PC-9 (cell line): ENCODE measurements at places on chromosomes 2 and 18. TPM values are rescaled to one million over a fixed set of nuclear protein-coding genes. Genes with fewer than 3 reads are reported as not detected.

ANKRD30B gene
- not detected in 2 replicates for total RNA-seq

PLCD4 gene
- 0.74 and 1.3 TPM in 2 replicates for total RNA-seq

PGAP1 gene
- 5.1 and 6.5 TPM in 2 replicates for total RNA-seq

SKOR2 gene
- not detected in 2 replicates for total RNA-seq

DNA sequence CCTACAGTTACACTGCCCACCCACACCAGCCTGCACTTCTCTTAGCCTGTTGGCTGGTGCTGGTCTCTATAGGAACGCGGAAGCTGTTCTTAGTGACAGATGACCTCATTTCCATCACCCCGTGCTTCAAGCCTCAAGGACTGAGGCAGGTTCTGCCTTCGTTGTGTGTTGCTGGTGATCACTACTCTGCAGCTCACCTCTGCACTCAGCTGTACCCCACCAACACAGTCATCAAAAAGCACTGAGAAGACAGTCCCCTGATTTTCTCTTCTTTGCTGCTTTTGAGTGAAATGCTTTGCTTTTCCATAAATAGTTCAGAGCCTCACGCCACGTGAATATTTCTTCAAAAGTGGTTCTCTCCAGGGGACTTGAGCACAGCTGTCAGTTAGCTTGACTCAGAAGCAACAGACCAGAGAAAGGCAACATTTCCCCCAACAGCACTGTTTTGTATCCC is 225.7 kb upstream of the CCDC150 start:
- DNase-seq = no peak
- H3K4me3 ChIP-seq = no peak overlapping the region
- no peaks in the 10 kb centered on the region for H3K4me1 ChIP-seq
- no peak overlapping the region for H3K27ac ChIP-seq
- no peaks in the 10 kb centered on the region for H3K36me3 ChIP-seq

- no peak overlapping the region for H3K27ac ChIP-seq
- H3K4me3 ChIP-seq = no peak overlapping the region
- no peaks in the 10 kb centered on the region for H3K36me3 ChIP-seq
- H3K4me1 ChIP-seq = no peaks in the 10 kb centered on the region
- DNase-seq = no peak
Observed at GRCh38 chr2:63950414-63950813, 68.8 kb downstream of the VPS54 start.

GRCh38 chr18:79975985-79976680 is 11.7 kb downstream of the HSBP1L1 start:
- no peak overlapping the region for H3K4me3 ChIP-seq
- no peak overlapping the region for H3K27ac ChIP-seq
- H3K36me3 ChIP-seq = peaks cover 37% of the 10 kb centered on the region
- DNase-seq = peak; percentile 3
- H3K4me1 ChIP-seq = no peaks in the 10 kb centered on the region

DNA sequence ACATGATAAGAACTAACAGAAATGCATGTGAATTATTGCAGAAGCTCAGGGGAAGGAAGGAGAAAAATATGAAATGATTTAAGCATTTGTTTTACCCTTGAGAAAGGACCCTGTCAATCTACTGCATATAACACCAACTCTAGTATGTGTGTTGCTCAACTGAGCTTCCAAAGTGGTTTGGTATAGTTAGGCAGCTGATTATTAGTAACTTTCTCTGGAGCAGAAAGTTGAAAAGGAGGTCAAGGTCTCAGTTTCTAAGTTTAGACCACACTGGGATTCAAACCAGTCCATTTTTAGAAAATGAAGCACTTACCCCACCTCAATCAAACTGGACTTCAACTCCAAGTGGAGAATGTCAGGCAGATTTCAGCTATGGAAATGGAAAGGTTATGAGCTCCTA is 123.3 kb upstream of the CDC42EP3 start:
- DNase-seq = no peak
- H3K4me1 ChIP-seq = peaks cover 27% of the 10 kb centered on the region
- H3K27me3 ChIP-seq = no peaks in the 10 kb centered on the region
- no peak overlapping the region for H3K27ac ChIP-seq

- H3K27ac ChIP-seq = peak overlapping the region; percentile 72
- DNase-seq = peak; percentile 79
- H3K4me3 ChIP-seq = peak overlapping the region; percentile 67
- no peaks in the 10 kb centered on the region for H3K36me3 ChIP-seq
- peaks cover 18% of the 10 kb centered on the region for H3K4me1 ChIP-seq
Observed at GRCh38 chr2:64522843-64523428, 1.2 kb upstream of the AFTPH start.

- no peak overlapping the region for H3K27ac ChIP-seq
- H3K36me3 ChIP-seq = no peaks in the 10 kb centered on the region
- no peaks in the 10 kb centered on the region for H3K4me1 ChIP-seq
- H3K27me3 ChIP-seq = no peaks in the 10 kb centered on the region
- no peak for DNase-seq
- no peak overlapping the region for H3K4me3 ChIP-seq
Observed at GRCh38 chr2:192230889-192231453, 36.2 kb upstream of the TMEFF2 start.
